Hippocampal formation (tissue), 2 donors: ENCODE measurements at places on chromosomes 4 and X.

- DNase-seq = no peak
Observed at GRCh38 chr4:187887906-187888305, 107.7 kb upstream of the ZFP42 start.

- DNase-seq = no peak
Observed at GRCh38 chr4:98452091-98452490, 190.9 kb downstream of the RAP1GDS1 start.

DNA sequence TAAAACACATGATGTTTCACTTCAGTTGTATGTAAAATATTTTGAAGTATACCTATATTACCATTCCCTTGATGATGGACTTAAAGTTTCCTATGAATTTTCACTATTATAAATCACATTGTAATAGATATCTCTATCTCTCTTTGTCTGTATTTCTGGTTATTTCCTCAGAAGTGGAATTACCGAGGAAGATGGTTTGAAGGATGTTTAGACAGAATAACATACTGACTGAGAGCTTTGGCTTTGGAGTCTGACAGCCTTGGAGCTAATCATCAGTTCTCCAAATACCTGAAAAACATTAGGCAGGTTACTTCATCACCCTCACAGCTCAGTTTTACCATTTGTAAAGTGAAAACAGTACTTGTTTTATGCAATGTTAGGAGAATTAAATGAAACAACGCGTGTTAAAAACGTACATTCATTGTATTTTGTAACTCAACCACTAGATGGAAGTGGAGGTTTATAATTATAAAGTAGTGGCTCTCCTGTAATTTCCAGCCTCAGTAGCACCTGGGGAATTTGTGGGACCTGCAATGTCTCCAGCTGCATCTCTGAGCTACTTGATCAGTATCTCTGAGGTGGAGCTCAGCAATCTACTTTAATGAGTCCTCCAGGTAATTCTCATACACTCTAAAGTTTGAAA lies 14.3 kb downstream of the JCHAIN start:
- peak; percentile 28 for DNase-seq

DNA sequence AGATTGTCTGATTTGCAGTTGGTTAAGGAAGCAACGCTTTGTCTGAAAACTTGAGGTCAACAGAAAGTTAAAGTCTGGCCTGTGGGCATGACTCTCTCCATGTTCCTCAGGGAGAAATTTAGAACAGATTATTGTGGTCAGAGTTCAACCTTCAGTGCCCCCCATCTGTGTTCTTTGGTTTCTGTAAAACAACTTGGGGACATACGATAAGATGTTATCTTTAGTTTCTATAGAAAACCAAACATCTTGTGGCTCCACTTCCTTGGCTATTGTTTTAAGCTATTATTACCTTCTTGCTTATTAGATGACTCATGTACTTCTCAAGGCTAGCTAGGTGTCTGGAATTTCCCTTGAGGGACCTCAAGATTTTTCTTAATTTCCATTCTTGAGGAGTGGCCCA lies 507.7 kb downstream of the PDHA2 start:
- DNase-seq = no peak

DNA sequence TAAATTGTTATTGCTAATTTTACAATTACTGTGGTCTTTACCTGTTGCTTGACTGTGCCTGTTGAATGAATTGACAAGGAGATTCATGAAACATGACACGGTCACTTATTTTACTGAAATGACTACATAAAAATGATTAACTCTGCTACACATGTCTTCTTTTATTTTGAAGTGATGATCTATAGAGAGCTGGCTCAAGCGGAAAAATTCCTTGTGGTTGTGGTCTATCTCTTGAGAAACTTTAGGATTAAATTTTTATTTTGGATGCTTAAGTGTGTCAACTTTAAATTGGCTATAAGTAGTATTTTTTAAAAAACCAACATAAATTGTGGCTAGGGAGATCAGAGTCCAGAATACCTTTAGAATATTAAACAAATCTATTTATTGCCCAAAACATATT lies 131.8 kb upstream of the PITX2 start:
- DNase-seq = no peak

DNA sequence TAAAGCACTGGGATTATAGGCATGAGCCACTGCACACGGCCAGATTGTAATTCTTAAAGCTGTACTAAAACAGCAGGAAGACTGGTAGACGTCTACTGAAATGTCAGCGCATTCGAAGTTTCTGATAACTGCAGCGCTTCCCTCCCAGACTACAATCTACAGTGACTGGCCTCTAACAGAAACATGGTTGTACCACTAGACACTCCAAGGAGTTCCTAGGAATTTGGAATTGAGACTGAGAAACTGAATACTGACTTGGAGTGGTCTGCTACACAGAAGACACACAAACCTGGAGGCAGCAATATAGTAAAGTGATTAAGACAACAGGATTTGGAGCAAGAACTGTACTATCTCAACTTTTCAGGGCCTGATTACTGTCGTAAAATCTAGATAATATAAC lies 937 bp downstream of the HELQ start:
- no peak for DNase-seq

DNA sequence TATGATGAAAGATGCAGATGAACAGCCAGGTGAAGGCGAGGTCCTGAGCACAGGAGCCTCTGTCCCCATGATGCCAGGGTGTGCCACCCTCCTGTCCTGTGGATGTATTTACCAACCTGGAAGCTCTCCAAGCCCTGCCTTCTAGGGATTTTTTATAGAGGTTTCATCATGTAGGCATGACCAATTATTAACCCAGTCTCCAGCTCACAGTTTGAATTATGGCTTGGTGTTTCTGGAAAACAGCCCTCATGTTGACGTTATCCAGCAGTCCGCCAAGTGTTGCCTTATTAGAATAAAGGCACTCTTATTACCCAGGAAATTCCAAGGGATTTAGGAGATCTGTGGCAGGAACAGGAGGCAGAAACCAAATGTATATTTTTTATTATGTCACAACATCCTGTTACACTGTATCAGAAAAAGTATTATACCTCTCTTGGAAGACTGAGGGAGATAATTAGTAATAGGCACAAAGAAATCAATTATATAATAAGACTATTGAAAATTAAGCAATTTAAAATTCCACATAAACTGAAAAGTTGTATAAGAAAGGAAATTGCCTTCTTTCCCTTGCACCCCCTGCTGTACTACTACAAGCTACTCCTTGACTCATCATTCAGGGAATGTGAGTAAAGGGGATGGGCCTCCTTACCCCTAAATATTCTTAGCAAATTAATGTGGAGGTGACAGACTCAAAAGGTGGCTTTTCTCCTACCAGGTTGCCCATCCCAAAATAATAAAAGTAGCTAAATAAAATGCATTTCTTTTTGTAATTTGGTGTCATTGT lies 129.6 kb downstream of the ZNF330 start:
- DNase-seq = no peak

GRCh38 chrX:100409610-100410590 lies at the start of gene PCDH19:
Gene PCDH19 (minus strand): TSS chrX:100410273. CDS start chrX:100408597, 1,676 bp downstream.
- peak; percentile 43 for DNase-seq

DNA sequence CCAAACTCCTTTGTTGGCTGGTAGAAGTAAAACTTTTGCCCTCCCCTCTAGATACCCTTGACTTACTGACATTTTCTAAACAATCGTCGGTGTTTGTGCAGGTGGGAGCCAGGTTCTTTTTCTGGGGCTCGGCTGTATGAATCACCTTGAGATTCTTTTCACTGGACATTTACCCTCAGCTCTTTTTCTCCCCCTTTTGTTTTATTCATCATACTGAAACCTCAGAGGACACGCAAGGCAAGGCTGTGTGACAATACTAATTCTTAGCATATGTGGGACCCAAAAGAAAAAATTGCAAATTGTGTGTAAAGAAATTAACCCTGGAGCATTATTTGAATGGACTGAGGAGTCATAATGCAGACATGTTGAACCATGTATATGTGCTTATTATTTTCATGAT lies 194.0 kb downstream of the PCDH19 start:
- no peak for DNase-seq

DNA sequence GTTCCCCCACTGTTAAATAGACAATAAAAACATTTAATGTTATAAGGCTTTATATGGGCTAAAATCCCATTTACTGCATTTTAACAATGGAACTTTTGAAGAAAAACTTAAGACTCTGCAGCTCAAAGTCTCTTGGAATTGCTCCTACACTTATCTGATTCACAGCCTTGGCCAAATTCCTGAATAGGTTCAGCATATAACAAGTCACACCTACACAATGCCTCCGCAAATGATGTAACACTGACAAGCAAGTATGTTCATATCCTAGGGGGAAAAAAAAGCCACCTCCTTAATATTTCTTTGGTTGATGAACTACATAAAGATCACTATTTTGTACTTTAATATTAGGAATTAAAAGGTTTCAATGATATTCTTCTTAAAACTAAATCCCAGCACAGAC lies 34.5 kb downstream of the RPS6KA6 start:
- DNase-seq = no peak

GRCh38 chr4:167031534-167032156 lies 202.6 kb downstream of the SPOCK3 start:
- DNase-seq = no peak

- DNase-seq = no peak
Observed at GRCh38 chr4:93414041-93414550, 414.5 kb upstream of the ATOH1 start.

- peak; percentile 33 for DNase-seq
Observed at GRCh38 chrX:130120746-130121504, 10.6 kb upstream of the ELF4 start.

GRCh38 chr4:180234730-180235129 lies 2008.5 kb upstream of the TENM3 start:
- DNase-seq = no peak

GRCh38 chr4:136301749-136302495 lies 1230.4 kb downstream of the PCDH18 start:
- DNase-seq = no peak

- DNase-seq = no peak
Observed at GRCh38 chr4:40214038-40214437, 17.2 kb downstream of the RHOH start.

DNA sequence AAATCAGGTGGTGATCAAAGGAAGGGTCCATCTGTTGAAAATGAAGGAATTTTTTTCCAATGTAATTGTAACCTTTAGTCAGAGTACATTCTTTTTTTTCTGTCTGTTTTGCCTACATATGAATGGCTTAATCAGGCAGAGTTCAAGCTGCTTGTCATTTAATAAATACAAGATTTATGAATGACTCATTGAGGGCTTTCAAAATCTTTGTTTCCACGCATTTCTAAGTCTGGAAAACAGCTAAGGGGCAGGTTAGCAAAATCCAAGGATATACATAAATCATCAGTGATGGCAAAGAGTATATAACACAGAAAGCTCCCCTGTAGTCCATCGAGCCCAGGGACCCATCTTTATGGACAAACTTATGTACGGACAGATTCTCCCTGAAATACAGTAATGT lies 1.8 kb downstream of the CA5B start:
- DNase-seq = no peak

DNA sequence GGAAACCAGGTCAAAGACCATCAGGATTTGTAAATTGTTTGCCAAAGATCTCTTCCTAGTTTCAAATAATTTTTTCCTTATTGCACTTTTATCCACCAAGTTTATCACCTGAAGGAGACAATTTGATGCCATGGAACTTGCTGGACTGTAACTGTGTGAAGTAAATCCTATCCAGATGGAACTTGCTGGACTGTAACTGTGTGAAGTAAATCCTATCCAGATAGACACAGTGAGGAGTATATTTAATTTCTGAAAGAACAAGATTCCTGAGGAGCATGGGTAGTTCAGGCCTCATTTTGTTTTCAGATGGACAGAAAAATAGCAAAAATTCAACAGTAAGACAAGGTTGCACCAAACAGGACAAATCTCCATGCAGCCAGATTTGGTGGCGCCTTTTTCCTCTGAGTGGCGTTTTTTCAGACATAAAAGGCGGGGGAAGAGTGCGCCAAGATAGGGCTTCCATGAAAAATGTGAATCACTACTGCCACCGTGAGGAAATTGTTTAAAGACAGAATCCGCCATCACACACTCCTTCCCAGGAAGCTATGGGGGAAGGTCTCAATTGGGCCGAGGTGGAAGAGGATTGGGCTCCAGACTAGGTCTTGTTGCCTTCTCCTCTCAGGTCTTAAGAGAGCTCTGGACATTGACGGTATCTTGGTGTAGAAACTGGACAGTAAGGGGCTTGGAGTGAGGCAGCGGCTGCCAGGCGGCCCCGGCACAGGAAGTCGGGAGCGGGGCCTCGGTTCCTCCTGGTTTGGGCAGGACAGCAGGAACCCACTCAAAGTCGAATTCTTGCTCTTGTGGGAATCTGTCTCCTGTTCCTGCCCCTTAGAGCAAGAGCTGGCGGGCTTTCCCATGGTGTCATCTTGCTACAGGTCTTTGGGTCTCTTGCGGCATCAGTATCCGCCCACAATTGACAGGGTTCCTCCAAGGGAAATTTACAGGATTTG lies 234.7 kb downstream of the OR13H1 start:
- no peak for DNase-seq

DNA sequence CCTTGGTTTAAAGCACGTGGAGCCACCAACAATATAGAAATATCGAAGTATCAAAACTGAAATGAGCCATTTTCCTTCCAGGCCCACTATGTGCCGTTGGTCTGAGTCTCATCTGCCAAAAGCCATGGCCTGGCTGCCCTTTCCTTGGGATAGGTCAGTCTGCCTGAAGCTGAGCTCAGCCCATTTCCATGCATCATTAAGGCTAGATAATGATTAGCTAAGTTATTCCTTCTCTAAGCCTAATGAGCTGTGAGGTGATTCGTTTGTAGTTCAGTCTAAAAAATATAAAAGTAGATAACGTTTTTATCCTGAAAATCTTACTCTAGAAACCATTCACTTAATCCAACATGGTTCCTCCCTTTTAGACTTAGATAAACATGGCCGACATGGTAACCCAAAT lies 936.2 kb upstream of the LCORL start:
- DNase-seq = no peak

DNA sequence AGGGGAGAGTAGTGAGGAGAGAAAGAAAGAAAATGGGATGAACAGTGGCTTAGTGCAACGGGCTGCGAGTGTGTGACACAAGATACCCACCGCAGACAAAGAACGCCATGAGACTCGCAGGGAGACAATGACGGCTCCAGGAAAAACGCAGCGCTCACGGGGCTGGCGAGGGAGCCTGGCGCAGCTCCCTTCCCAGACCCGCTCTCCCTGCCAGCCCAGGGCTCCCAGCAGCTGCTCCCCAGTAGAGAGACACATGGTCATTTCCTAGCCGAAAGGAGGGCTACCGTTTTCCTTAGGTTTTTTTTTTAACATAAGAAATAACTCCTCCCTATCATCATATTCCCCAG lies 149.5 kb downstream of the MAML3 start:
- DNase-seq = peak; percentile 36

GRCh38 chrX:117977526-117977925 lies 139.1 kb downstream of the KLHL13 start:
- DNase-seq = no peak

DNA sequence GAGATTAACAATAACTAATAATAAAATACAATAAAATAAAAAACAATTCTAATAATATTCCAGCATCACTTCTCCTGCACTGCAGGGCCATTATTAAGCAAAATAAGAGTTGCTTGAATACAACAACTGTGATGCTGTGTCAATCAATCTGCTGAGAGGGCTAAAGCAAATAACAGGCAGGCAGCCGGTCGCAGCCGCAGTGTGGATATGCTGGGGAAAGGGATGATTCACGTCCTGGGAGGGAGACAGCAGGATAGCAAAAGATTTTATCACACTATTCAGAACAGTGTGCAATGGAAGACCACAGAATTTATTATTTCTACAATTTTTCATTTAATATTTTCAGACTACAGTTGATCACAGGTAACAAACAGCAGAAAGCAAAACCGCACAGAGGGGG lies 76.5 kb upstream of the SMARCAD1 start:
- no peak for DNase-seq

GRCh38 chr4:48944252-48944651 lies 37.7 kb upstream of the OCIAD2 start:
- no peak for DNase-seq

GRCh38 chrX:111687305-111687704 lies 6.3 kb downstream of the ALG13 start:
- no peak for DNase-seq

GRCh38 chrX:70254063-70254400 lies 6.0 kb downstream of the P2RY4 start:
- no peak for DNase-seq
